Pulmonary artery endothelial cell (primary cell): ENCODE measurements at places on chromosomes 1 and 21. TPM values are rescaled to one million over a fixed set of nuclear protein-coding genes. Genes with fewer than 3 reads are reported as not detected.

Gene TLR5
- total RNA-seq = 0.18 and 0.20 TPM in 2 replicates

Gene PYCR2
- 48.0 TPM in 2 replicates for total RNA-seq

Gene CCDC181
- total RNA-seq = 0.74 and 0.86 TPM in 2 replicates

Gene ACTA1
- not detected in 2 replicates for total RNA-seq

Gene FAM163A
- 0.07 TPM in 1 of 2 replicates, not detected in the other for total RNA-seq

Gene GOLT1A
- total RNA-seq = not detected in 2 replicates

Gene COL18A1
- total RNA-seq = 107 and 164 TPM in 2 replicates

Gene SPATA21
- not detected in 2 replicates for total RNA-seq

- no peak for DNase-seq
Measured at GRCh38 chr1:59317780-59318179, 20.9 kb downstream of the FGGY start.

DNA sequence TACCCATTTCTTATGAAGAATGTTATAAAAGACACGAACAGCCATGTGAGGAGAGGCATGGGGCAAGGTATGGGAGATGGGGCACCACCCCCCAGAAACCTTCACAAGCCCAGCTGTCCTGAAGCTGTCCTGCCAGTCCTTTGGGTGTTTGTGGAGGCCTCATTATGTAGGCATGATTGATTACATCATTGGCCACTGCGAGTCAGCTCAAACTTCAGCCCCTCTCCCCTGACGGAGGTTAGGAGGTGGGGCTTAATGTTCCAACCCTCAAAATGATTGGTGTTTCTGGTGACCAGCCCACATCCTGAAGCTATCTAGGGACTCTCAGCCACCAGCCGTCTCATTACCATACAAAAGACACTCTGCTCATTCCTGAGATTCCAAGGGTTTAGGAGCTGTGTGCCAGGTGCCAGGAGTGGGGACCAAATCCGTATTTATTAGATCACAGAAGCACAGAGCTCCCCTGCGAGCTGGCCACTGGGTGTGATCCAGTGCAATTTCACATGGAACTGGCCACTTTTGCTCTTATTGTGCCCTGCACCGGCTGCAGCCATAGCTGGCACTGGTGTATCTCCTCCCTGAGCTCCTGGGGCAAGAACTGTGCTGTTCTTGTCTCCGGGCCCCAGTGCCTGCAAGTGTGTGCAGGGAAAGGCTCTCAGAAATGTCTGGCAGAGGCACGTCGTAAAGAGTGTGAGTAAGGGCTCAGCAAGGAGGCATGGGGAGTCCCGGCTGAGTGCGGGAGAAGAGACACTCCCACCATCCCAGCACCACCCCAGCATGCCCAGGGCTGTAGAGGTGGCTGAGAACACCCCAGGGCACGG is 10.5 kb downstream of the KIAA1614 start:
- no peak for DNase-seq

- DNase-seq = no peak
Measured at GRCh38 chr1:214856843-214857242, 225.7 kb upstream of the KCNK2 start.

DNA sequence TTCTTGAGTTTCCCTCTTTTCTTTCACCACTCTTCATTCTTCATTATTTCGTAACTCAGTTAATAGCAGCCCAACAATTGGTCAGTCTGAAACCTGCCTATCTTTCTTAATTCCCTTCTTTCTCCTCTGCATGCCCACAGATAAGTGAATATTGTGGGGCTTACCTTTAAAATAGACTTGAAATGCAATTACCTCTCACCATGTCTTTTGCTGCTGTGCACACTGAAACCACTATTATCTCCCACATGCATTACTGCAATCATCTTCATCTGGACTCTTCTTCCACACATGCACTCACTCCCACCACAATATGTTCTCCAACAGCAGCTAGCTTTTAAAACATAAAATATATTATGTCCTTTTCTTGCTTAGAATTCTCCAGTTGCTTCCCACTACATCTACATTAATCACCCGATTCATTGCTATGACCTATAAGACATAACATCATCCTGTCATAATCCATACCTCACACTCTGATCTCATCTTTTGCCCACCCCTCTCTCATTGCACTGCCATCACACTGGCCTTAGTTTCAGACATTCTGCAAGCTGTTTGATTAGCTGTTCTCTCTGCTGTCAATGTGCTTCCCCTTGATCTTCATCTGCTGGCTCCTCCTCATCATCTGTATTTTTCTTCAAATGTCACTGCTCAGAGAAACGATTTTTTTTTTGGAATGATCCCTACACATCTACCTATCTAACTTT is 304.8 kb downstream of the PTPRC start:
- no peak for DNase-seq

GRCh38 chr1:227330279-227331076 is 12.2 kb upstream of the CDC42BPA start:
- DNase-seq = no peak

DNA sequence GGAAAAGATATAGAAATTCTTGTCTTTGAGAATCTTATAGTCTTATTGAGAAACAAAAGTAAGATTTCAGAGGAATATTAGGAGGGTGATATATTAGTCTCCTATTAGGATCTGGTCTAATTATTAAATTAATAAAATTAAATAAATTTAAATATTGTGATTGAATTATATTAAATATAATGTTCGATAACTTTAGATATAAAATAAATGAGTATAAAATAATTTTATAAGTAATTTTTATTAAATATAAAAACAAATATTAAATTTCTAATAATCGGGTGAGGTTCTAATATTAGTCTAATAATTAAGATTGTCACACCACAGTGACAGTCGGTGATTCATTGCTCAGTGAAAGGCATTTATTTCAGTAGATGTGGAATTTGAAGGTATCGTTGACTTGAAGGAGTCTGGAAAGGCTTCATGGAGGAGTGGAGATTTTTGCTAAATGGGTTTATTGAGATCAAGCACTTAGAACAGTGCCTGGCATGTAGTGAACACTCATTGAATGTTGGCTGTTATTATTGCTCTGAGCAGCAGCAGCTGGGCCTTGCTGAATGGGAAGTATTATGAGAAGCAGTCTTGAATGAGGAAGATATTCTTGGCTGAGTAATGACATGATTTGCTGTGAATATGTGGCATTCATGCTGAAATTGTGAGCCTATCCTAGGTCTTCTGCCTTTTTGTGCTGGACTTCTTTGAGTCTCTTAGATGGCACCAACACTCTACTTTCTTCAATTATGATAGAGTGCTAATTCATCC is 74.6 kb downstream of the USP25 start:
- no peak for DNase-seq

GRCh38 chr21:45067462-45068285 is 6.7 kb upstream of the ADARB1 start:
- no peak for DNase-seq

- DNase-seq = no peak
Measured at GRCh38 chr1:119080586-119080985, 59.9 kb downstream of the WARS2 start.

- DNase-seq = no peak
Measured at GRCh38 chr1:71857862-71858261, 424.5 kb downstream of the NEGR1 start.

DNA sequence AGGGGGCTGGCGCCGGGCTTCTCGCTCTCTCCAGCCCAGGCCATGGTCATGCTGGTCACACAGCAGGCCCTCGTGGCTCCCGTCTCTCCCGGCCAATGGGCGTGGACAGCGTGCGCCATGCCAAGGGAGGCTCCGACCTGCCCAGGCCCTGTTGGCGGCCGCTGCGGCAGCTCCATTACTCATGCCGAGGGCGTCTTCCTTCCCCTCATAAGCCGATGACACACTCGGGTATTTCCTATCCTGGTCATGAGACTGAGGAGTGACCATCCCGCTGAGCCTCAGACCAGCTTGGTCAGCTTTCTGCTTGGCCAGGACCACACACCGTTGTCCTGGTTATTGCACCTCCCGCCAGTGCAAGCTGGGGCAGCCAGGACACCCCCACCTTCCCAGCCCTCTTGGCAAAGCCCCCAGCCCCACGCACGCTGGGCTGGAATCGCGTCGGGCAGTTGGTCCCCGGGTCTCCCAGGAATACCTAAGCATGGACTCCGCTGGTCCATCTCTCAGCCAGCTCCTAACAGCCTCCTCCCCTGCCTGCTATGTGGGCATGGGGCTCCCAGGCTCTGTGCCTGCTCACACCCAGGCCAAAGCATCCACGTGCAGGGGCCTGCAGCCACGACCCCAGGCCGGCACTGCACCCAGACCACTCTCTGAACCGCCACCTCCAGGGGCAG is 49.8 kb downstream of the ARHGEF16 start:
- DNase-seq = peak; percentile 88

- DNase-seq = no peak
Measured at GRCh38 chr21:37164742-37165141, 91.7 kb downstream of the TTC3 start.
